Ovary (tissue), 10 donors: ENCODE measurements at places on chromosomes 12 and 14. TPM values are rescaled to one million over a fixed set of nuclear protein-coding genes. Genes with fewer than 3 reads are reported as not detected.

- H3K36me3 ChIP-seq, result no peaks in the 10 kb centered on the region
- no peak for DNase-seq
- no peak overlapping the region for H3K27ac ChIP-seq
- H3K4me1 ChIP-seq, result peaks cover 2% of the 10 kb centered on the region
- H3K27me3 ChIP-seq, result no peaks in the 10 kb centered on the region
- no peak overlapping the region for H3K4me3 ChIP-seq
Observed at GRCh38 chr14:81396113-81396512, 4.0 kb downstream of the STON2 start.

DNA sequence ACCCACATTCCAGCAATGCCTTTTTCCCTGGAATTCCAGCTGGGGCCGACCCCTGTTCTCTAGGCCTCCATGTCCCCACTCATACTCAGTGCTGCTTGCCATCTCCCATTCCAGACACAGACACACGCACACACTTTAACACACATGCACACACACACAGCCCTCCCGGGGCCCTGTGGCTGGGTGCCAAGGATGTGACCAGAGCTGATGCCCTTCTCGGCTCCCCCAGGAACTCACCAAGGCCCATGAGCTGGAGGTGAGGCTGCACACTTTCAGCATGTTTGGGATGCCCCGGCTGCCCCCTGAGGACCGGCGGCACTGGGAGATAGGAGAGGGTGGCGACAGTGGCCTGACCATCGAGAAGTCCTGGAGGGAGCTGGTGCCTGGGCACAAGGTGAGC is 4.3 kb downstream of the PLEKHG6 start:
- no peak overlapping the region for H3K27ac ChIP-seq
- no peaks in the 10 kb centered on the region for H3K27me3 ChIP-seq
- H3K36me3 ChIP-seq, result no peaks in the 10 kb centered on the region

- H3K27ac ChIP-seq, result no peak overlapping the region
- no peak for DNase-seq
Observed at GRCh38 chr14:57755018-57755521, 110.8 kb downstream of the SLC35F4 start.

- H3K36me3 ChIP-seq, result no peaks in the 10 kb centered on the region
- no peaks in the 10 kb centered on the region for H3K4me1 ChIP-seq
- no peaks in the 10 kb centered on the region for H3K27me3 ChIP-seq
- no peak for DNase-seq
Observed at GRCh38 chr14:101187816-101188570, 284.5 kb upstream of the RTL1 start.

DNA sequence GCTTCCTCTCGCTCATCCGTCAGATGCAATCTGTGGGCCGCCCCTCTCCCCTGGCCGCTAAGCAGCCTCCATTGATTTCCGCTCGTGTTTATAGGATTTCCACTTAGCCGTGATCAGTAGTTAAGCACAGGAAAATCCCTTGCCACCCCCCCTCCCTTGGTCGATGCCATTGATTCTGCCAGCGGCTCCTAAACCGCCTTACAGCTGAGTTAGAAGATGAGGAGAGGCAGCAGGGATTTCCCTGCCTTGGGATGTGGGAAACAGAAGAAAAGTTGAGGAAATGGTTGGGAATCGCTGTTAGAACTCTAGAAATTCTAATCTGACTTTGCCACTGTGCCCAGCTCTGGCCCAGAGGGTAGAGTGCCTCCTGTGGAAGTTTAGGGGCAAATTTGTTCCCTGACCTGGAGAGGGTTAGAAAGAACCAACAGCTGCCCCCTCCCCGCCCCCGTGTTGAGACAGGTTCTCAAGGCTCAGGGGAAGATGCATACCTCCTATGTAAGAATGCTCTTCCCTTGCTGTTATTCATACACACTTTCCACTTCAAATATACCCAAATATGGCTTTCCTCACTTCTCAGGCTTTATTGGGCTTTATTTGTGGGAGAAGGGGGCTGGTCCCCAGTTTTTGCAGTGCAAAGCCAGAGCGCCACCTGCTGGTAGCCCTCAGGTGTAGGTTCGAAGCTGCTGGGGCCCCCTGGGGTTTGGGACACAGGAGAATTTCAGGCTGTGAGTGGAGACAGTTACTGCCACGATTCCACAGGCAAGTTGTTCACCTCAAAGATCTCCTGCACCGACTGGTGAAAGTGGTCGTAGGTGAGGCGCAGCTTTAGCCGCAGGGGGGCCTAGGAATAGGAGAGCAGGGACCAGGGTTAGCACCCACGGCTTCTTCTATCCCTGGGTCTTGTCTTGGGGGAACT is 3.2 kb downstream of the THTPA start:
- H3K4me1 ChIP-seq, result peaks cover 6% of the 10 kb centered on the region
- H3K4me3 ChIP-seq, result no peak overlapping the region
- no peaks in the 10 kb centered on the region for H3K36me3 ChIP-seq

DNA sequence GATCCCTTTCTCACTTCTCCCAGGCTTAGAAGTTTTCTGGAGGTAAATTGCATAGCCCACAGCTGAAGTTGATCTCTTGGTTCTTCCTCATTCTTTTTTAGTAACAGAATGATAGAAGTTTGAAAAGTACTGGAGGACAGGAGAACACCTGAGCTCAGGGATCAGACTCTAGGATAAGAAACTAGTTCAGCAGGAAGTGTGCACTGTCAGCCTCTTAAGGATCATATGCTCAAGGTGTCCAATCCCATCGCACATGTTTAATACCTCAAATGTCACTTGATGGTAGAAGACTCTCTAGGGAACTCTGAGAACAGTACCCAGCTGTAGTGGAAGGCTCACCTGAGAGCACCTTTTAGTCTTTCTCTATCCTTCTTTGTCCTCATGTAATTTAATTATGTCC is 14.7 kb upstream of the LIMA1 start:
- H3K36me3 ChIP-seq, result no peaks in the 10 kb centered on the region
- H3K4me1 ChIP-seq, result no peaks in the 10 kb centered on the region
- no peak overlapping the region for H3K27ac ChIP-seq
- no peak overlapping the region for H3K4me3 ChIP-seq
- no peaks in the 10 kb centered on the region for H3K27me3 ChIP-seq

- no peak for DNase-seq
- H3K4me1 ChIP-seq, result no peaks in the 10 kb centered on the region
- H3K4me3 ChIP-seq, result no peak overlapping the region
Observed at GRCh38 chr14:54291491-54292191, 105.2 kb upstream of the CDKN3 start.

DNA sequence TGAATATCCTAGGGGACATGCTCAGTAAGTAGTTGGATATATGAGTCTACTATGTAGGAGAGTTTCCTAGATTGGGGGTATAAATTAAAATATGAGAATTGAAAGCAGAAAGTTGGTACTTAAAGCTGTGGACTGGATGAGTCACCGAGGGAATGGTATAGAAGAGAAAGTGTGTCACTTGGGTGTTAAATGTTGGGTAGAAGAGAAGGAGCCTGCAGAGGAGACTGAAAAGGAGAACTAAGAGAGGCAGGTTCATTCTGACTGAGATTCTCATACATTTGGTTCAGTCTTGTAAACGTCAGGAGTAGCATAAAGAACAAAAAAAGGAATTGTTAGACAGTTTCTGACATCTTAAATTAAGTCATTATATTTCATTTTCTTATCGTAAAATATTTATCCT is 19.9 kb downstream of the LRRC9 start:
- H3K4me3 ChIP-seq, result no peak overlapping the region
- H3K4me1 ChIP-seq, result no peaks in the 10 kb centered on the region
- no peak overlapping the region for H3K27ac ChIP-seq
- no peaks in the 10 kb centered on the region for H3K36me3 ChIP-seq
- no peak for DNase-seq

- DNase-seq, result no peak
- H3K4me1 ChIP-seq, result no peaks in the 10 kb centered on the region
- H3K27ac ChIP-seq, result no peak overlapping the region
- H3K4me3 ChIP-seq, result no peak overlapping the region
Observed at GRCh38 chr14:76337635-76338545, 38.0 kb upstream of the ESRRB start.

Gene GNB3
- 11.0 TPM for total RNA-seq

Gene ANP32D
- 0.86 TPM for total RNA-seq

Gene BDKRB1
- total RNA-seq, result 5.3 TPM

Gene CCDC88C
- total RNA-seq, result 3.9 TPM
